G401 (cell line): ENCODE measurements at places on chromosomes 12 and 14.
A peak's percentile ranks its signal among the peaks of the same experiment; 100 is the strongest.

- no peak for DNase-seq
Observed at GRCh38 chr12:116423094-116423493, 136.1 kb upstream of the MAP1LC3B2 start.

- DNase-seq = no peak
Observed at GRCh38 chr12:46818642-46819041, 7.2 kb downstream of the SLC38A4 start.

DNA sequence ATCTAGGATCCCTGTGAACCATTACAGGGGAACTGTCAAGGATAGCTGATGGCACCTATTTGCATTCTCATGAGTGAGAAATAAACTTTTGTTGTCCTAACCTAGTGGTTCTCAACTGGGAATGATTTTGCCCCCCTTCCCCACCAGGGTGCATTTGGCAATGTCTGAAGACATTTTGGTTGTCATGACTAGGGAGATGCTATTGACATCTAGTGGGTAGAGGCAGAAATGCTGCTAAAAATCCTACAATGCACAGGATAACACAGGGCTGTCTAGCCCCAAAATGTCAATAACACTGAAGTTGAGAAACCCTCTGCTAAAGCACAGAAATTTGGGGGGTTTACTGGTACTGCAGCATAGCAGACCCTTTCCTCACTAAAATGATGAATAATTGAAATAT lies 140.9 kb upstream of the SRRM4 start:
- DNase-seq = no peak

DNA sequence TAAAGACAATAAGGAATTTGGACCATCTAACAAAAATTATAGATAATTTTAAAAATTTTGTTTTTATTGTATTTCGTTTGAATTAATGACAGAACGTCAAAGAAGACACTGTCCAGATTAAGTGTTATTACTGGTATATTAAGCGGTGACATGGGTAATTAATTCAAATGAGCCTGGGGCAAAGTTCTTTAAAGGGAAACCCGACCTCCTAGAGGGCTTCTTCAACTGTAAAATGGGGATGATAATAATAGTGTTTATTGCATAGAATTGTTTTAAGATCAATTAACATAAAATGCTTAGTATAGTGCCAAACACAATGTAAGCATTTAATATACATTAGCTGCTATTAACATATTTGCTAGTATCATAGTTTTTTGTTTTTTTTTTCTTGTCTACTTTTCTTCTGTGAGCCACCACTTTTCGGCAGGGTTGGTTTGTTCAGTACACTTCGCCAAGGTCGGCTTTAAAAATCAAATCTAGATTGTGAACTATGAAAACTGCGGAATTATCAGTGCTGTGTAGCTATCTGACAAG lies 514 bp upstream of the LARP4 start:
- no peak for DNase-seq

DNA sequence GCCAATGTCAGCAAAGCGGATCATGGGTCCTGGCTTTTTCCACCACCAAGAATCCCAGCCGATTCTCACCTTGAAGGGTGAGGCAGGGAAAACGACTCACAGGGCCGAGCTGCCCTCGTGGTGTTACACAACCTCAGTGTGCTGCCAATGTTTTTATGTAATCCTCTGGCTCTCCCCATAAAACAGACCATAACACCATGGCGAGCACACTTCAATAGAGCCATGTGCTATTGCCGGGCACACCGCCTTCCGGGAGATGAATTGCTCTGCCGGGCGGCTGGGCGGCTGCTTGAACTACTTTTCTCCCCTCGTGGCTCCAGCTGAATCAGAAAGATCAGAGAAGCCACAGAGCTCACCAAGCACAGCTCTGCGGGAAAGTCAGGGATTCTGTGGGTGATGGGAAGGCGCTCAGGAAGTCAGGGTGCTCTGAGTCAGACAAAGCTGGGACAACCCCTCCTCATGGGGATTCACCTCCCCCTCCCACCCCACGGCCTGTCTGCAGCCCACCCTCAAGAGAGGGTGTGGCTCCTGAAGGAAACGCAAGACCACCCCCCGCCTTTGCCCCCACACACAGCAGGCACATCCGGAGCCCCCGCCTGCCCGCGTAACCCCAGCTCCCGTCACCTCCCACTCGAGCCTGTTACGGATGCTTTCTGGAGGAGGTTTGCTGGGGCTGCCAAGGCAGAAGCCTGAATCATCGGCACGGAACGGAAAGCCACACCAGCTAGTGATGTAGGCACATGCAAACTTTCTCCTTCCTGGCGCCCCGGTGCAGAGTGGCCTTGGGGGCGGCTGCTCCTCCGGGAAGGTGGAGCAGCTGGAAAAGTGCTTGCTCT lies 1.8 kb downstream of the GALNT9 start:
- peak; percentile 98 for DNase-seq

DNA sequence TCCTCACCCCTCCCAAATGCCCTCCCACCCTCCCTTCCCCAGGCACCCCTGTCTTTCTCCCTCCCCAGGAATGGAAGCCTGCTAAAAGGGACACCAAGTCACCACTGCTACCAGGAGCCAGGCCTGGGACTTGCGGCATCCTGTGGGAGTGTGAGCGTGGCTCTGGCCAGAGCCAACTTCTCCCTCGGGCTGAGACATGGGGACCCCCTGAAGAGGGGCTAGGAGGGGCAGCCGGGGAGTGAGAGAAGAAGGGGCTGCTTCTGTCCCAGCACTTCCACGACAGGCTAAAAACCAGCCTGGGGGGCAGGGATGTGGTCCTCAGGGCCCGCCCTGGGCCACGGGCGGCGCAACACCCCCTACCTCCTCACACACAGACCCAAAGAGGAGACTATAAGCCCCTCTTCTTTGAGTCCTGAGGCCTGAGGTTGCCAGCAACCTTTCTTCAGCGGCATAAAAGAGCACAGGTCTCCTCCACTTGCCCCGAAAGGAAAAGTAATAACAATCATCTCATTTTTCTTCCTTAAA lies 278.9 kb downstream of the DPF3 start:
- DNase-seq = no peak

- DNase-seq = peak; percentile 49
Observed at GRCh38 chr14:102872020-102872419, 50.4 kb upstream of the AMN start.

DNA sequence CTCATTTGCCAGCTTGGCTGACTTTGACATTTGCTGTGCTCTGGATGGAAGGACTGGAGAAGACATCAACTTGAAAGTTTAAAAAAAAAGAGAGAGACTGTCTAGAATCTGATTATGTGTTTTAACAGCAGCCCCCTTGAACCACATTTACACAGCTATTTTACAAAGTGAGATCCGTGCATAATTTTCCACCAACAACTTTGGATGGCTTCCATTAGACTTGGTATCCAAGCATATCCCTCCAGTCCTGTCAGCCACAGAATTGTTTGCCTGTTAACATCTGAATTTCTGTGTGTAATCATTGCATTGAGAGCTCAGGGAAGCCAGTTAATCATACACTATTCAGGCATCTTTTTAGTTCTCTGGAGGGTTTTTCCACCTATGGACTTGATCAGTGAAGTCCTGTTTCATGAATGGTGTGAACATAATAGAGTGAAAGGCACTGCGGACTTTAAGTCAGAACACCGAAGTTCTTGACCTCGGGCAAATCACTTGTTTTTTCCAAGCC lies 93.7 kb downstream of the SAMD4A start:
- no peak for DNase-seq

DNA sequence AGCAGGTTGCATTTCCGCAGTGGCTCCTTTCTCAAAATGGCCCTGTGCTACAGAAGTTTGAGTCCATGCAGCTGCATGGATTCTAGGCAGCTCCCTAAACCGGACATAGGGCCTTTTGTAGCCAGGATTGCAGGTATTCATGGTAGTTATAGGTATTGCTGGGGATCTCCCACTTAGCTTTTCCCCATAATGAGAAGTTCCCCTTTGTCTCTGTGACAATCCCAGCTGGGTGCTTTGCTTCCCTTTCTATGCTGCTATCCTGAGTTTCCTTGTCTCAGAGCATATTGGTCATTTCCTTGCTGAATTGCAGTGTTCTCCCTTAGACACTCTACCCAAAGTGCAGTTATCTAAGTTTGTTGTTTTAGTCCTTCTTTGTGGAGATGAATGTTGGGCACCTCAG lies 120.9 kb upstream of the MIS18BP1 start:
- DNase-seq = no peak

GRCh38 chr12:50901685-50902113 lies 50.6 kb upstream of the HIGD1C start:
- no peak for DNase-seq

DNA sequence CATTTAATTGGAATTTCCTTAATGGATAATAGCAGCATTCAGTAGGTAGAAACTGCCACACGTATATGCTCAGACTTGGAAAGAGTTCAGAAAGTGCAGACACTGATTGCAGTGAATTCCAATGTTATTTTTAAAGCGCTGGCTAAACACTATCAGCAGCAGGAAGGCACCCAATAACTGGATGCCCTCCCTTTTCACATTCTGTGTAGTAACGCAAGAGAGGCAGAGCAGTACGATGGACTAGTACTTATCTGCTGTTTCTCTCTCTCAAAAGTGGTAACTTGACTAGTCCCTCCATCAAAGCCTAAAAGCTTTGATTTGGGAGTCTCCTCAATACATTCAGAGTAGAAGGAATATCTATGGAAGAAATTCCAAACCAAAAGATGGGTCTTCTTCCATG lies 791.0 kb downstream of the TMTC2 start:
- no peak for DNase-seq

DNA sequence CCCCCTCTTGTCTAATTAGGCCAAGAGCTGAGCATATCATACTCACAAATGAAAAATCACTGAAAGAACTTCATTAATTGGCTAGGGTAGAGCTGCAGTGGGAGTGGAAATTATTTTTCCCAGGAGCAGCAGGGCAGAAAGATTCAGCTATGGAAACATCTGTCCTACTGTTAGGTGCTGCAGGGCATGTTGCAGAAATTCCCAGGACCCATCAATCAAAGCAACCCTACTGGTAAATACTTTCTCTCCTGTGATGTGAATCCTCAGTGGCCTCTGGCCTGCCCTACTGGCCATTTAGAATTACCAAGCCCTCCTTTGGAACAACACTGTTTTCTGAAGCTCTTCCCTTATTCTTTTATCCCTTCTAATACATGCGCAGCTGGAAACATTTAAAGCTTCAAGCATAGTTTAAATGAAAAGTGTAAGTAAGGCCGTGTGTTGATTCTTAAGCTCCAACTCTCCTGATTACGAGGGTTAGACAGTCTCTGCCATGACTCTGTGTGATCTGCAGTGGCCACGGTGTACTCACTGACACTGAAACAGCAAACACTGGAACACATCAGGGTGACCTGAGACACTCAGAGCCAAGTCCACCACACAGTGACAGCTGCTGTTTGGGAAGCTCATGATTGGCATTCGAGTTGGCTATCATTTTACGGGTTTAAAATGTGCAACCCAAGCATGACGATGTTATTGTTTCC lies 62.6 kb upstream of the TMCC3 start:
- DNase-seq = no peak

GRCh38 chr12:123071857-123072256 lies 79.0 kb downstream of the PITPNM2 start:
- DNase-seq = peak; percentile 52

DNA sequence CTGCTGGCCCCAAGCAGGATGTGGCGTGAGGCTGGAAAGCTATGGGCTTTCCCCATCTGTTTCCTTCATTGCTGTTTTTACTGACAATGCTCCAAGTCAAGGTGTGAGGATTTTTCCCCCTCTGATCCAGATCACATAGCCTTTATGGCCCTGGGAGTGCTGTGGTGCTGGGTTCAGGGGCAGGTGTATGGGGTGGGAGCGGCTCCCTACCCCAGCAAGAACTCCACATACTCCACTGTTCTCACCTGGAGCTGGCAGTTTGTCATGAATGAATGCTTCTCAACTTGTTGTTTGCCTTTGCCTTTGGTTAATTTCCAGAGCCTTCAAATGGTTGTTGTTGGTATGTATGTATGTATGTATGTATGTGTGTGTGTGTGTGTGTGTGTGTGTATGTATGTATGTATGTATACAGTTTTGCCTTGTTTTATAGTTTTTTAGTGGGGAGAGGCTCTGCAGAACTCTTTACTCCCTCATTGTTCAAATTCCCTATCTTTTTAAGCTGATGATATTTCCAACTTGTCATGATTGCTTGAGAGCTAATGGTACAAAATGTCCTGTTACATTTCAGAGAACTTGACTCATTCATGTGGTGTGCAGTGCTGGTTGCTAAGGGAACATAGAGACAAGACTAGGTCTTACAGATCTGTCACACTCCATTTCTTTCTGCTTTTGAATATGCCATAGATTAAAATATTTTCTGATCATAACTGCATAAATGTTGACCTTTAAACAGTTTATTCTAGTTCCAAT lies 36.6 kb upstream of the ASPG start:
- DNase-seq = no peak

- no peak for DNase-seq
Observed at GRCh38 chr14:70064136-70064865, 124.5 kb downstream of the SLC8A3 start.
